T-helper 2 cell treated with Interferon-gamma antibody and Interleukin-4, amounts not matched to agents 5 μg/mL and 100 μg/mL, for 36 hours (primary cell): ENCODE measurements at places on chromosomes 12 and 14.

DNA sequence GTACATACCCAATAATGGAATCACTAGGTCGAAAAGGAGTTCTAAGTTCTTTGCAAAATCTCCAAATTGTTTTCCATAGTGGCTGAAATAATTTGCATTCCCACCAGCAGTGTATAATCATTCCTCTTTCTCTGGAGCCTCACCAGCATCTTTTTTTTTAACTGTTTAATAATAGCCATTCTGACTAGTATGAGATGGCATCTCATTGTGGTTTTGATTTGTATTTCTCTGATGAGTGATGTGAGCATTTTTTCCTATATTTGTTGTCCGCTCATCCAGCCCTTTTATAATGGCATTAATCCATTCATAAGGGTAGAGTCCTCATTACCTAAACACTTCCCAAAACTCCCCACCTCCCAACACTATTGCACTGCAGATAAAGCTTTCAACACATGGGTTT, 278.3 kb downstream of the SEC23A start:
- DNase-seq: no peak

DNA sequence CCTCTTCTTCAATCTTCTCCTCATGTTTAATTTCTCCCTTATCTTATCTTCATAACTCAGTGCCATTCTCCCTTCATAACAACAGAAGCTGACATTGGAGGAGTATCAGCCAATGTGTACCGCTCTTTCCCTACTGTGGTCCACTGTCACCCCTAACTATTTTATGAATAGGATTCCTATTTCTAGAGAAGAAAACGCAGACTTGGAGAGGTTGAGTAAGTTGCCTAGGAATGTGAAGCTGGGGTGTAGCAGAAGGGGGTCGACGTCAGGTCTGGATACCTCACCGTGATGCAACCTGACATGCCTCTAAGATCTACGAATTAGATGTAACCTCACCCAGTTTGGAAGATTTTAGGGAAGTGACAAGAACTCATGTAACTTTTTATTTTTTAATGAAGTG, 17.1 kb downstream of the LMO3 start:
- no peak for DNase-seq

GRCh38 chr14:72844524-72844923, 49.4 kb downstream of the DPF3 start:
- no peak for DNase-seq

DNA sequence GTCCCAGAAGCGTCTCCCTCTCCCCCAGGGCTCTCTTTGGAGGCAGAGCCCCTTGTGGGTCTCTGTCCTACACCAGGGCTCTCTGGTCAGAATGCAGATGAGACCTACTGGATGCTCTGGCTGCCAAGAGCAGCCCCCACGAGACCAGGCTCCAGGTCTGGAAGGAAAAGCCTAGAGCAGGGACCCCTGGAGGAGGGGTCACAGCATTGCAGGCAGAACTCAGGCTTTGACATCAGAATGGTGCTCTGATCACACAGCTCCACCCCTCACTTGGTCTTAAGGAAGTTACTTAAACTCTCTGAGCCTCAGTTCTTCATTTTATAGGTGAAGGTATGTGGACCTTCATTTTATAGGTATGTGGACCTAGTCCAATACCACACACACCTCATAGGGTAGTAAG, 83.1 kb downstream of the ARL6IP4 start:
- DNase-seq: no peak

DNA sequence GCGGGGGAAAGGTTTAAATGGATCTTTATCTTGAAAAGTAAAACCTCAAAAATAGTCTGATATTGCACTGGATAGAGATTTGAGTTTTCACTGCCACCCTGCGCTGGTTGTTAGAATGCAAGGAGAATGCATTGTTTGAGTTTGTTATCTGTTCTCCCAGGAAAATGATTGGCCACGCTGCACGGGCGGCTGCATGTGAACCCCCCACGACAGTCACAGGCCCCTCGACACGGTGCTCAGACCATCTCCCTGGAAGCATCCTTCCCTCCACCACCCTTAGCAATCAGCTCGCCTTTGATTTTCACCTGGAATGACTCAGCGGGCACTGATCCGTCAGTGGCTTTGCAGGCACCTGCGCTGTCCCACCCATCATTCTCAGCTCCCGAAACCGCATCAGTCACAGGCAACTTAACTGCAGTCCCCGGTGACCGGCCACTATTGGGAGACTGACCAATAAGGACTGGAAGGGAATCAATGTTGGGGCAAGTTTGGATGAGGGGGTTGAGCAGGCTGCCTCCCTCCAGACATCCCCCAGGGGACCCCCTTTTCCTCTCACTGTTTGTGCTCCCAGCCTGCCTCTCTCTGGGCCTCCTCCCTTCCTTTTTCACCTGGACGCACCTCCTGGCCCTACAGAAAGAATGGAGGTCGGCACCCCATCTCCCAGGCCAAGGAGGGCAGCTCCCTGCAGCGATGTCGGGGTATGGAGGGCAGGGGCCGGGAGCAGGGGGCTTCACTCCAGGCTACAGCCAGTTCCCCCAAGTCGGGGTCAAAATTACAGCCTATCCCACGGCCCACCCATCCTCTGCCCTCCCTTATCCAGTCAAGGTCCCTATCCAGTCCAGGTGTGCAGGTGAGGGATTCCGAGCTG, 28.5 kb upstream of the C14orf180 start:
- DNase-seq: no peak

GRCh38 chr14:73612339-73613045, at the start of gene ACOT6:
Gene ACOT6 (plus strand): TSS chr14:73612517. CDS start chr14:73612572, 55 bp downstream.
- peak; percentile 57 for DNase-seq

DNA sequence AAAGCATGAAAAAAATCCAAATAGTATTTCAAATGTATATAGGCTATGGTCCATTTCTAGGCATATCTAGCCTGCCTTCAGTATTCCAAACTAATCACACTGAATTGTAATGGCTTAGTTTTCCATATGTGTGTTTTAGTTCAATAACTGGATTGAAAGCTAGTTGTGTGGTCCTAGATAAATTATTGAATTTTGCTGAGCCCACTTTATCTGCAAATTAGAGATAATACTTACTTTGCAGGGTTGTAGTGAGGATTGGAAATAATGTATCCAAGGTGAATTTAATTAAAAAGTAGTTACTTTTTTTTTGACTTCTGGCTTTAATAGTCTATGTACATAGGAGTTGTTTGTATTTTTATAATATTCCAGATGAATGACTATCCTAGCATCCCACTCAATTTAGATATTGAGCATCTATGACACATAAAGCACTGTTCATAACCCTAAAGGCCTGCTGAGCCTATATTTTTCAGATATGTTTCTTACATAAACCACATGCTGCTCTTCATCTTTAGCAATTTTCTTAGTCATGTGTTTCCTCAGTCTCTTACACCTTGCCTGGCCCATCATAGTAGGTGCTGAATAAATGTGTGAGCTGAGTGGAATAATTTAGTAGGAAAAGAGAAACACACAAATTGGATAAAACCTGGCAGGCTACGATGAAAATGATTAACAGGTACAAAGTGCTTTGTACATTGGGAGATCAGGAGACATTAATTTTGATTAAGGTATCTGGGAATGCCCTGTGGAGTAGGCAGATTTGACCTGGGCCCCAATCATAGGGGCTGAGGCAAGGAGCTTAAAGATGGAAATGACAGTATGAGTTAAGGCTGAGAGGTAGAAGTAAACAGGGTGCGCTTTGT, 1.1 kb upstream of the ATP23 start:
- DNase-seq: no peak

GRCh38 chr14:101006008-101006407, 102.5 kb upstream of the RTL1 start:
- no peak for DNase-seq
